ENCODE measurements at places on chromosomes 13 and 19.

DNA sequence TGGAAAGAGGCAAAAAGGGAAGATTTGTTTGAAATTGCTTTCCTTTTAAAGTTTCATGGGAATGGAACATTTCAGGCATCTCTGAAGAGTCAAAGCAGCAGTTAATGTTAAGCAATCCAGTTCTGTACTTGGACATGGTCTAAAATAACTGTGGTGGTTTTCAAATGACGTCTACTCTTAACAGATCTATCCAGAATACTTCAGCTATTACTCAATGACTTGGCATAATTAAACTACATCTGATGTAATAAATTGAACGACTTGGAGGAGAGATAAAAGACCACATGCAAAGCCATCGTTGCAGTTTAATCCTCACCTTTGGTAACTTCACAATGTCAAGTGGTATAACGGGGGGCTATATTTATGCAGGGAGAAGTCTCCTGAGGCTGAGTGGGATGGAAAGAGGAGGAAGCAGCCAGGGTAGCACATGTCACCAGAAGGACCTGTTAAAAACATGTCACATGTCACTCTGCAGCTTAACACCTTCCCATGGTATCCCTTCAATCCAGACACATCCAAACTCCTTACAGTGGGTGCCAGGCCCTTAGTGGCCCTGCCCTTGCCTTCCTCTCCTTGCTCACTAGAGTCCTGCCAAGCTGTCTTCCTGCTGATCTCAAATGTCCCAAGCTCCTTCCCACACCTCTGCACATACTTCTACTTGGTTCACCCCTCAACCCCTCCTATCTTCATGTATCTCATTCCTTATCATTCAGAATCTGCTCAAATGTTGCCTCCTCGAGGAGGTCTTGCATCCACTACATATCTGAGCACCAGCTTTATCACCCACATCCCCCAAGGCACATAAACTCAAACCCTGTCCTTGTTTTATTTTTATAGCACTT, 327.8 kb downstream of the SUCLA2 start:
- no peak for DNase-seq

- DNase-seq: no peak
Observed at GRCh38 chr13:22173610-22174009, 502.7 kb downstream of the FGF9 start.

- DNase-seq: peak; percentile 40
Observed at GRCh38 chr19:10286803-10287737, at the start of gene ICAM4. Gene ICAM4, plus strand, starts transcription at chr19:10286955. Its CDS starts 58 bp downstream, at chr19:10287013.

- DNase-seq: no peak
Observed at GRCh38 chr13:27035892-27036235, 135.7 kb downstream of the USP12 start.

DNA sequence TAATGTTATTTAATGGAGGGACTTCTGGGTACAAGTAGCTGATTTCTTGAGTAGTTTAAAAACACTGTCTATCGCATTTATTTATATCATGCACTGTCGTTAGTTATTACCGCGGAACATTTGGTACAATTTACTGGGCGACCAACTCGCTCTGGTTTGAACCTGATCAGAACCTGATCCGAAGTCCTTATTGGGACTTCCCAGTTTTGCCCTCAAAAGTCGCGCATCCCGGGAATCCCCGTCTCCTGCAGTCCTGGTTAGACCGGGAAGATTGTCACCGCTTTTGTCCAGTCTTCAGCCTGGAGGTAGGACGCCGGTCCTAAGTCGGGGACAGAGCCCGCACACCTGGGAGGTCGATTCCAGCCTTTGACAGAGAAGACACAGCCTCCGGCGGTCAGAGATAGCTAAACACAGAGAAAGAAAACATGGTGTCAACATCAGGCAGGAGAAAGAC, 694 bp downstream of the CLN5 start:
- DNase-seq: no peak

- DNase-seq: peak; percentile 52
Observed at GRCh38 chr19:43784981-43785808, 4.4 kb upstream of the KCNN4 start.

- DNase-seq: no peak
Observed at GRCh38 chr19:50720181-50720920, 749 bp upstream of the SHANK1 start.
